ENCODE measurements at places on chromosomes 16 and 17. TPM values are rescaled to one million over a fixed set of nuclear protein-coding genes. Genes with fewer than 3 reads are reported as not detected.
A peak's percentile ranks its signal among the peaks of the same experiment; 100 is the strongest.

LRRC75A gene
- 7.2 TPM for total RNA-seq

ZP2 gene
- total RNA-seq: not detected

SHISA9 gene
- total RNA-seq: 2.5 TPM

DNA sequence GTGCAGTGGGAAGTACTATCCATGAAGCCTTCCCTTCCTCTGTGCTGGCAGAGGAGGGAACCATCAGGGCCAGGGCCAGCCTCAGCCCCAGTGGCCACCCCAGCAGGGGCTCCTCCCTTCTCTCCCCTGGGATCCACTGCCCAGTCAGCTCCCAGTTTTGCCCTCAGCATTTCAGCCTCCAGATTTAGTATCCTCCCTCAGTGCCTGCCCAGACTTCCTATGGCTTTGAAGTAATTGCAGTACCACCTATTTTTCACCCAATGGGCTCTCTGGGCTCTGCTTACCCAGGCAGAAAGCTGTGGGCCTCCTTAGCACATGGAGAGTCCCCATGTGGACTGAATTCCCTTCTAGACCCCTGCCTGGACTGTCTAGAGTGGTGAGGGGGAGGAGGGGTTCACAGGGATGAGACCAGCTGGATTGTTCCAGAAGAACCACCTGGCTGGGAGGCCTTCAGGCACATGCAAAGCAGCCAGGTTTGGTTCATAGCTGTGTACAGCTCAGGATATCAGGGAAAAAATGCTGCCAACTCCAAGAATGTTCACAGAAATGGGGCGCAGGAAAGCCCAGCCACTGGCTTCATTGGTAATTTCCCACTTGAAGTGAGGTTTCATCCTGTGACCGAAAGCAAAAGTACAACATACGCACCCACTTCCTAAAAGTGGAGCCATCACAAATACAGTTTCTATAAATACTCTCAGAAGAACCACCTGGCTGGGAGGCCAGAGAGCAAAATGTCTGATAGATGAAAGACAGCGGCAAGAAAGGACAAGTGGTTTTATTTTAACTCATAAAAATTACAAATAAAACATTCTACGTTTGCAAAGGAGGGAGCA is 15.2 kb upstream of the HERPUD1 start:
- no peaks in the 10 kb centered on the region for H3K36me3 ChIP-seq
- no peaks in the 10 kb centered on the region for H3K4me1 ChIP-seq
- H3K27me3 ChIP-seq: no peaks in the 10 kb centered on the region
- H3K4me3 ChIP-seq: no peak overlapping the region
- no peak overlapping the region for H3K27ac ChIP-seq

DNA sequence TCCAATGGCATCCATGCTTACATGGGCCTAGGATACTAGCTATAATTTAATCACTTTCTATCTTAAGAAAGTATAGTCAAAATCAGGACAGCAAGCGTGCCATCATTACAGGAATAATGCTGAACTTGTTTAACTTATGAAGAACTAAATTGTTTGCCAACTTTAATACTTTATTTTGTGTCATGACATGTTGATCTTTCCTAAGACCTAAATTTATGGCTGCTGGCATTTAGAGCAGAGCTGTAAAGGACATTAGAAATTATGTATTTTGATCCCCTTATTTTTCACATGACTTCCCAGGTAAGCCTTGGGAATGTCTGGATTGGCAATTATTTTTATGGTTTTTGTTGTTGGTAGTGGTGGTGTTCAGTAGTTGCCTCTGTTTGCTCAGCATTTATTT is 920.3 kb upstream of the GOT2 start:
- H3K4me3 ChIP-seq: no peak overlapping the region
- H3K27ac ChIP-seq: no peak overlapping the region
- H3K4me1 ChIP-seq: no peaks in the 10 kb centered on the region
- DNase-seq: no peak

GRCh38 chr16:80585764-80586163 is 45.0 kb downstream of the DYNLRB2 start:
- DNase-seq: no peak
- H3K27me3 ChIP-seq: no peaks in the 10 kb centered on the region
- no peaks in the 10 kb centered on the region for H3K36me3 ChIP-seq
- no peak overlapping the region for H3K4me3 ChIP-seq
- no peaks in the 10 kb centered on the region for H3K4me1 ChIP-seq

- H3K27ac ChIP-seq: no peak overlapping the region
- no peaks in the 10 kb centered on the region for H3K36me3 ChIP-seq
- H3K27me3 ChIP-seq: peaks cover 88% of the 10 kb centered on the region
- peak overlapping the region; percentile 42 for H3K4me3 ChIP-seq
These were observed 431 bp downstream of the SLFN11 start for GRCh38 chr17:35372846-35373533.

- no peaks in the 10 kb centered on the region for H3K27me3 ChIP-seq
- H3K4me3 ChIP-seq: no peak overlapping the region
- H3K4me1 ChIP-seq: peaks cover 21% of the 10 kb centered on the region
These were observed 20.7 kb upstream of the SREBF1 start for GRCh38 chr17:17857496-17857895.

GRCh38 chr17:81523402-81524038 is 4.7 kb upstream of the FSCN2 start:
- H3K27ac ChIP-seq: no peak overlapping the region
- DNase-seq: no peak
- H3K27me3 ChIP-seq: peaks cover 49% of the 10 kb centered on the region
- H3K4me3 ChIP-seq: no peak overlapping the region
- no peaks in the 10 kb centered on the region for H3K36me3 ChIP-seq

DNA sequence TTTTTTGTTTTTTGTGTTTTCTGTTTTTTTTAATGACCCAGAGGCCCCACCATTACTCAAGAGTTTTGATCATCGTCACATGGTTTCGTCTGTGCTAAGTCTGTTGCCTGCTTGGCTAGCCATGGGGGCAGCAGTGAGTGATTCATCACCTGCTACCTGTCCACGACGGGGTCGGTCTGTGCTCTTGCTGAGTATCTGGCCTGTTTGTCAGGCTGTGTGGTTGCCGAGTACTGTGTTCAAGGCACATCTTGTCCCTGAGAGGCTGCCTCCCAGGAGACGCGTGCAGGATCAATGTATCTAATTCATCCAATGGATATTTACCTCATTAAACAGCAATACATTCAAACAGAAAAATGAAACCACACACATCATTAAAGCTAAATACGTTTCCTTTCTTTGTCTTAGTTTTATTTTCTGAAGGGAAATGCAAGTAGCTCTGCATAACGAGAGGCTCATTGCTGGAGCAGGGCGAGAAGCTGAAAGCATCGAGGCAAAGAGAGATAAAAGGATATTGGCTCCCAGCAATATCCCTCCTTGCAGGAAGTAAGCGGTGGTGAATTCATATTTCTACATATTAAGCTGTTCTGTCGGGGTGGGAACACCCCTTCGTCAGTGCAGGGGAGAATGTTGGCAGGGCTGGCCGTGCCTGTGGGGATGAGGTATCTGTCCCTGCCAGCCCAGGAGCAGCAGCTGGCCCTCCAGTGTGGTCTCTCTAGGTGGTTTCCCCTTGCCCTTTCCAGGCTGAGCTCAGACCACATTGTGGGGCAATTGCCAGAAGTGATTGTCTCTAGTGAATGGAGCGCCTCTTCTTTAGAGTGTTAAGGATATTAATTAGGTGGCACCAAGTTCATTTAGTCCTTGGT is 166.2 kb upstream of the ASIC2 start:
- no peak overlapping the region for H3K4me3 ChIP-seq
- peaks cover 21% of the 10 kb centered on the region for H3K27me3 ChIP-seq
- no peaks in the 10 kb centered on the region for H3K36me3 ChIP-seq
- DNase-seq: no peak
- H3K4me1 ChIP-seq: no peaks in the 10 kb centered on the region

- no peak overlapping the region for H3K27ac ChIP-seq
- peak; percentile 29 for DNase-seq
- H3K27me3 ChIP-seq: no peaks in the 10 kb centered on the region
- no peaks in the 10 kb centered on the region for H3K36me3 ChIP-seq
These were observed 24.8 kb upstream of the ERN1 start for GRCh38 chr17:64154717-64155116.

GRCh38 chr17:71392715-71393567 is 727.9 kb upstream of the SOX9 start:
- no peak overlapping the region for H3K27ac ChIP-seq
- no peaks in the 10 kb centered on the region for H3K36me3 ChIP-seq
- no peak for DNase-seq
- H3K27me3 ChIP-seq: no peaks in the 10 kb centered on the region
- no peaks in the 10 kb centered on the region for H3K4me1 ChIP-seq
- H3K4me3 ChIP-seq: no peak overlapping the region

DNA sequence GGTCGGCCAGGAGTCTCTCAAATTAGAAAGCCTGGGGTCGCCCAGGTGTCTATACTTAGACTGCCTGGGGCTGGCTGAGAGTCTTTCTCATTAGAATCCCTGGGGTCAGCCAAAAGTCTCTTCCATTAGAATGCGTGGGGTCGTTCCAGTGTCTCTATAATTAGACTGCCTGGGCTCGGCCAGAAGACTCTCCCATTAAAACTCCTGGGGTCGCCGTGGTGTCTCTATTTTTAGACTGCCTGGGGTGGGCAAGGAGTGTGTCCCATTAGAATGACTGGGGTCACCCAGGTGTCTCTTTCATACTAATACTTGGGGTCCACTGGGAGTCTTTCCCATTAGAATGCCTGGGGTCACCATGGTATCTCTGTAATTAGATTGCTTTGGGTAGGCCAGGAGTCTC is 2227.7 kb downstream of the TP53TG3F start:
- H3K36me3 ChIP-seq: no peaks in the 10 kb centered on the region
- no peak overlapping the region for H3K27ac ChIP-seq
- H3K27me3 ChIP-seq: no peaks in the 10 kb centered on the region
- no peak for DNase-seq

- no peaks in the 10 kb centered on the region for H3K27me3 ChIP-seq
- peak overlapping the region; percentile 99 for H3K4me3 ChIP-seq
- DNase-seq: no peak
- peaks cover 4% of the 10 kb centered on the region for H3K4me1 ChIP-seq
- no peaks in the 10 kb centered on the region for H3K36me3 ChIP-seq
These were observed 662 bp downstream of the WIPF2 start for GRCh38 chr17:40219594-40220338.

DNA sequence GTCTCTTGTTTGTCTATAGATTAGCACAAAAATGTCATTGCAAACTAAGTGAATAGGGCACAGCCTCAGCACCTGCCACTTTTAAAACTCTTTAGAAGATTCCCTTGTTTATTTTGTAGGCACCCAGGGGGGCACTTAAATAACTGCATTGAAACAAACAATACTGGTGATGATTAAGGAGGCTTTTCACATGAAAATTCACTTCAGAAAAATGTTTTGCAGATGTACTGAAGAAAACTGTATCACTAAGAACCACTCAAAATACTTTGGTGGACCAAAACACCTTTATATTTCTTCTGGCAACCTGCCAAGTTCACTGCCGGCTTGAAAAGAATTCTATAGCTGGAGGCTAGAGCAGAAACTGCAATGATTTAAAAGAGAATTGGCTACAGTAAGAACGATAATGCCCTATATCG is 281.5 kb downstream of the TOX3 start:
- no peak overlapping the region for H3K27ac ChIP-seq
- H3K4me1 ChIP-seq: peaks cover 24% of the 10 kb centered on the region
- H3K4me3 ChIP-seq: no peak overlapping the region
- no peaks in the 10 kb centered on the region for H3K27me3 ChIP-seq

GRCh38 chr17:35001549-35001948 is 21.2 kb downstream of the LIG3 start:
- no peak overlapping the region for H3K4me3 ChIP-seq
- H3K27ac ChIP-seq: no peak overlapping the region
- H3K27me3 ChIP-seq: no peaks in the 10 kb centered on the region
- no peak for DNase-seq
- no peaks in the 10 kb centered on the region for H3K4me1 ChIP-seq

GRCh38 chr17:38738007-38738662 is 8.0 kb downstream of the CISD3 start:
- H3K4me1 ChIP-seq: no peaks in the 10 kb centered on the region
- no peak for DNase-seq
- H3K27ac ChIP-seq: no peak overlapping the region
- H3K36me3 ChIP-seq: no peaks in the 10 kb centered on the region

DNA sequence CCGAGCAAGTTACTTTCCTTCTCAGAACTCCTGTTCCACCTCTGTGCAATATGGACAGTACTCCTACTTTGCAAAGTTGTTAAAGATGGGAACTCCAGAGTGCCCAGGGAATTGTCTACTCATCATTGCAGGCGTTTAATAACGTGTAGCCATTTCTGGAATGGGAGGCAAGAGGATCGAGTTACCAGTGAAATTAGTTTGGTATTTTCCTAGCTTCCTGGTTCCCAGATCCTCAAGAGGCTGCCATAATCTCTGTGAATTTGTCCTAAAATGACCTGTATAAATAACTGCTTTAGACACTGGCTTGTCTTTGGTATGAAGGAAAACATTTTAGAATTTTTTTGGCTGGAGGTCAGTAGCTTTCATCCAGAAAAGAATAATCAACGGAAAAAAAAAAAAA is 27.7 kb downstream of the WWOX start:
- H3K27ac ChIP-seq: no peak overlapping the region
- DNase-seq: no peak
- no peaks in the 10 kb centered on the region for H3K36me3 ChIP-seq
- peaks cover 4% of the 10 kb centered on the region for H3K4me1 ChIP-seq
- H3K4me3 ChIP-seq: no peak overlapping the region
